ENCODE measurements at places on chromosomes 11 and 22.

DNA sequence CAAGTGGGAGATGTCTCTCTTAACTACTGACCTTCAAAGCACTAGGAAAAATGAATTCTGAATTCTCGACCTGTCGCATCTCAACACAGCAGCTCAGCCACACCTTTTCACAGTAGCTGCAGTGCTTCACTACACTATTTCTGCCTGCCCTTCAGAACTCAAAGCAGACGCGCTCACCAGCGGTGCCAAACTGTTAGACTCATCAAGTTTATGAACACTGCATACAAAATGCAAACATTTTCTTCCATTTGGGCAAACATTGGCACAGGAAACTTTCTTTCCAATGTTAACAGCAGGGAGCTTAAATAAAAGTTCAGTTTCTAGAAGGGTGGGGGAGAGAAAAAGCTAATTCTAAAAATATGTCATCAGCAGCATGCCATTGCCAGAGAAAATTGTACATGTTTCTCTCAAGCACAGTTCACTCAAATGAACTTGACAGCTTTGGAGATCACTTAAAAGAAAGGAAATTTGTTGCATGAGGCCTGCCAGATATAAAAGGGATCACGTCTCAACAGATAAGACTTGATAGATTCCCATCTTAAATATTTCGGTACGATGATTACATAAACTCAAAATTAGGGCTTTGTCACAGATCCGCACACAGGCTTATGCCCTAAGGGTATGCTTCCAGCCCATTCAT is 82.7 kb downstream of the CADM1 start:
- DNase-seq, result no peak

DNA sequence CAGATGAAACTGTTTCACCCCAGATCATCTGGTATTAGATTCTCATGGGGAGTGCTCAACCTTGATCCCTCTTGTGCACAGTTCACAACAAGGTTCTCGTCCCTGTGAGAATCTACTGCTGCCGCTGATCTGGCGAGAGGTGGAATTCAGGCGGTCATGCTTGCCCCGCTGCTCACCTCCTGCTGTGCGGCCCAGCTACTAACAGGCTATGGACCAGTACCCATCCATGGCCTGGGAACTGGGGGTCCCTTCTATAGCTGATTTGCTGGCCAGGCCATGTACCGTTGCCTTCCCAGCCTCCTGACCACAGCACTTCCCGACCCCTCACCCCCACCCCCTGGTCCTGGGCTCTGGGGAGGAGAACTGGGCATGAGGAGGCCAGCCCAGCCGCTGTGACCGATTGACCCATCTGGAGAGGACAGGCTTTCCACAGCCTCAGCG is 2.6 kb downstream of the PHLDA2 start:
- DNase-seq, result no peak

GRCh38 chr22:27667121-27667843 is 134.3 kb downstream of the MN1 start:
- no peak for DNase-seq

DNA sequence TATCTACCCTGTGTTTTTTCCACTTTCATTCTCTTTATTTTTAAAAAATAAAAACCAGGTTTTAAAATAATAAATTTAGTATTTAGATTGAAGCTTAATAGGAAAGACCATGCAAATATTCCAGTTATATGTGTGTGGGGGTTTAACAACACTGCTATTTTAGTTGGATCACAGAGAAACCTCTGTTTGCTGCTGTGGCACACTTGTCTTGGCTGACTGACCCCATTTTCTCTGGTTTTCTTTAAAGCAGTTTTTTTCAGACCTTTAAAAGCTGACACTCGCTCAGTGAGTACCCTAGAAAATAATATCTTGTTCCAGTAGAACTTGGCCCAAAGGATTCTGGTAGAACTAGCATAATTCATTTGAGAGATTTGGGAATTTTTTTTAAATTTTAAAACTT is 31.6 kb downstream of the ACER3 start:
- no peak for DNase-seq

GRCh38 chr22:18968011-18968749 is 32.1 kb upstream of the PRODH start:
- no peak for DNase-seq

GRCh38 chr22:41469218-41469851 is 418 bp downstream of the ACO2 start:
- DNase-seq, result no peak

DNA sequence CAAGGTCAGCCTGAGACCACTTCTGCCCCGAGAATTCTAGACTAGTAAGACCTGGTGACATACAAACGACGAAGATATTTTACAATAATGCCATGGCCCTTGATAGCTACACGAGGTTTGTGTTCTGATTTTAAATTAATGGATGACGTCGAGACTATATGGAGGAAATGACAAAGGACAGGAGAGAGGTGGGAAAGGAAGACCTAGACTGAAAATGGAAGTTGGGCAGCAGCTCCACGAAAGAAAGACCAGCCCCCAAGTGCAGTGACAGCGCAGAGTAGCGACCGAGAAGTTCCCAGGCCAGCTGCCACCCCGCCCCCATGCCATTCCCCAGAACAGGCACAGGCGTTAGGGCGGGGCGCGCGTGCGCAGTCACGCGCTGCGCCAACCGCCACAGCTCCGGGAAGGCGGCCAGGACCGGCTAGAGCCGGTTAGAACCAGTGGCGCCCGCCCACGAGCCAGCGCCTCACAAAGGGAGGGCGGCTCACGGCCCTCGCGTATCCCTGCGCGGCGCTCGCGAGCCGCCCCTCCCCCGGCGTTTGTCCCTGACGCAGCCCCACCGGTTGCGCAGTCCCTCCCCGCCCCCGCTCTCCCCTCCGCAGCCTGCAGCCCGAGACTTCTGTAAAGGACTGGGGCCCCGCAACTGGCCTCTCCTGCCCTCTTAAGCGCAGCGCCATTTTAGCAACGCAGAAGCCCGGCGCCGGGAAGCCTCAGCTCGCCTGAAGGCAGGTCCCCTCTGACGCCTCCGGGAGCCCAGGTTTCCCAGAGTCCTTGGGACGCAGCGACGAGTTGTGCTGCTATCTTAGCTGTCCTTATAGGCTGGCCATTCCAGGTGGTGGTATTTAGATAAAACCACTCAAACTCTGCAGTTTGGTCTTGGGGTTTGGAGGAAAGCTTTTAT is 1.5 kb upstream of the MALAT1 start:
- DNase-seq, result peak; percentile 95

DNA sequence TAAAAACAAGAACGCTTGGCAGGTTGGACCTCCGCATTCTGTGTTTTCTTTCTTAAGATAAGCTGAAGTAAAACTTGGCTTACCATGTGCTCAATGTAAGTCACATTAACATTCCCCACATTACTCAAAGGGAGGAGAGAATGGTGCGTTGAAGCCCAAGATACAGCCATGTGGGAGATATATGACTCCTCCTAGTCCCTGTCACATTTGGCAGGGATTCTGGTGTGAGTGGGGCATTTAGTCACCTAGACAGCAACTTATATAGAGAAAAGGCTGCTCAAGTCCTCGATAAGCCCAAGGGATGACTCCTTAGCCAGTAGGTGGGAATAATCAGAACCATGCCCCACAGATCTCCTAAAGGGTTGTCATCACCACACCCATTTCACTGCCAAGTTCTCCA is 4.6 kb downstream of the PRSS23 start:
- DNase-seq, result no peak

GRCh38 chr11:86816251-86816726 is 15.9 kb downstream of the PRSS23 start:
- no peak for DNase-seq

GRCh38 chr11:61688365-61689163 is 8.4 kb downstream of the DAGLA start:
- DNase-seq, result no peak

DNA sequence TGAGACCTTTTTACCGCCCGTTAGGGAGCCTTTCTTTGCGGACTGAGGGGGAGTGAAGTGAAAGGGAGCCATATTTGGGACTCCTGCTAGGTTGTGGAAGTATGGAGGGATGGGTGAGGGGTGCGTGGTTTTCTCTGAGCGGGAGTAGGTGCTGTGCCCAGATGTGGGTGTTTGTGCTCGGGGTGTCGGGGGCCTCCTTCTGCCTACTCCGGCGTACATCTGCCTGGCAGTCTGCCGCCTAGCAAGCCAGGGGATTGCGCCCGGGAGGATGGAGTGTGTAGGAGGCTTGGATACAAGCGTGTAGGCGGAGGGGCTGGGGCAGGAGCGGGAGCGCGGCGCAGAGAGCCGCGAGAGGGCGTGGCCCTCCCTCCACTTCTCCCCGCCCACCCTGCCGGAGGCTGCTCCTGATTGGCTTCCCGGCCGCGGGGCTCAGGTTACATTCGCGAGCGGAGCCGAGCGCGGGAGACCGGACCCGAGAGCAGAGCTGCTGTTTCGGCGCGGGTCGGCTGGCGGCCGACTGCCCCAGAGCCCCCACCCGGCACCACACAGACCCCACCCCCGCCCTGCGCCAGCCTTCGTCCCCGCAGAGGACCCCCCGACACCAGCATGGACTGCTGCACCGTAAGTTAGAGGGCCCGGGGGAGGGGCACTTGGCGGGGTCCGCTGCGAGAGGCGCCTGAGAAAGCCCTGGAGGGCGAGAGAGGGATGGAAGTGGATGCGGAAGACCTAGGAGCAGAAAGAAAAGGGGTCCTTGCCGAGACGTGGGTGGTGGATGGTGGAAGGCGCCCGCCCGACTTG is at the start of gene NRGN:
TSS of gene NRGN (plus strand) at position 464 of the 798 bp plus-strand sequence. CDS start at position 607, 143 bp downstream.
- DNase-seq, result peak; percentile 76

GRCh38 chr11:115462004-115462541 is 42.1 kb downstream of the CADM1 start:
- no peak for DNase-seq

DNA sequence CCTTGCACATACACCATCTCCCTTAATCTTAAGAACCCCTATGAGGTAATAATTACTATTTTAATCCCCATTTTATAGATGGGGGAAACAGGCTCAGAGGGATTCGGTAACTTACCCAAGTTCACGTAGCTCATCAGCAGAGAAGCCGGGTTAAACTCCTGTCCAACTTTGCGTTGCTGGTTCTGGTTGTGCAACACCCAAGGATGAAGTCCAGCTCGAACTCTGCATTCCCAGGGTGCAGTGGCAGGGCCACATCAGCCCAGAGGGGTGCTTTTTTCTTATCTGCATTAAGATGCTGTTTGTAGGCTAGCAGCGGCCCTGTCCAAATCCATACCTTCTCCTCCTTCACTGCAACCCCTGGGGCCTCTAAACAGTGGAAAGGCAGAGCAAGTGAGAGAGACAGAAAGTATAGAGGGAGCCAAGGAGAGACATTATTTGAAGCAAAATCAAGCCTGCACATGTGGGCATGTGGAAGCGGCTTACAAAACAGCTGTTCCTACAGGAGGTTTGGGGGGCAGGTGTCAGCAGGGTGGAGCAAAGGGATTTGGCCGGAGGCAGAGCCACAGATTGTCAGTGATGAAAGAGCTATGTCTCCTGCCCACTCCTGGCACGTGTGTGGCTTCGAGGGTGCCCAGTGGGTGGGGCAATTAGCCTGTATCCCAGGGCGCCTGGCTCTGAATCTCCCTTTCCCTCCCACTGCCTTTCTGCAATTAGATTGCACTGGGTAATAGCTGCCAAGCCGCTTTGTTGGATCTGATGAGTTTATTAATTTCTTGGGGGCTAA is 129.5 kb upstream of the TBCEL start:
- no peak for DNase-seq

DNA sequence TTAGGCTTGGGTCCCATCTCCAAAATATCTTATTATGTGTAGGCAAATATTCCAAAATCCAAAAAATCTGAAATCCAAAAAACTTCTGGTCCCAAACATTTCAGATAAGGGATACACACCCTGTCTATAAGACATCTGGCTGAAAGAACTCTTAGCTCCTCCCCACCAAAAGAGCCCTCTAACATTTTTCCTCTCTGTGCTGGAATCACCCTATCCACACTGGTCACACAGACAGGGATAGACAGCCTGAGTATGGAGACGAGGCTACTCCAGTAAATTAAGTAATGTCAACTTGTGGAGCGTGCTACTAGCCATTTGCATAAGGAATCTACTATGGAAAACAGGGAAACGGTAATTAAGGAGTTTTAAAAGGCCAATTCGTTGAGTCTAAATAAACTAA is 24.9 kb downstream of the ATP6V1E1 start:
- DNase-seq, result no peak

- no peak for DNase-seq
Measured at GRCh38 chr11:2587132-2587930, 112.5 kb downstream of the KCNQ1OT1 start.

GRCh38 chr11:112837162-112837826 is 123.9 kb upstream of the NCAM1 start:
- DNase-seq, result no peak

- DNase-seq, result no peak
Measured at GRCh38 chr11:133835593-133836548, 9.4 kb downstream of the SPATA19 start.

GRCh38 chr11:120918257-120918656 is 105.6 kb upstream of the TBCEL start:
- DNase-seq, result no peak

DNA sequence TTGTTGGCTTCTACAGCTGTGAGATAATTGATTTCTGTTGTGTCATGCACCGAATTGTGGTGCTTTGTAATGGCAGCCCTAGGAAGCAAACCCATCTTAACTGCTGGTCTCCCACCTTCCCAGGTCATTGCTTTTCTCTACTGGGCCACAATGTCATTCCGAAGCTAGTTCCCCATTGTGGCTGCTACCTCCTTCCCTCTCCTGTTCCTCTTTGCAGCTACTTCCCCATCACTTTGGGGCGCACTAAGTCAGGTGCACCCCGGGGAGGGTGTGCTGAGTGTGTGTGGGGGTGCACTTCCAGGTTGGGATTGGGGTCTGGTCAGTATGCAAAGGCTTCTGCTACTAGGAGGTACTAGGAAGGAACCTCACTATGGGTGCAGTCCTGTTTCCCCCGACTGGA is 109.3 kb downstream of the ST3GAL4 start:
- no peak for DNase-seq

GRCh38 chr22:23192133-23192532 is 11.8 kb downstream of the BCR start:
- no peak for DNase-seq

DNA sequence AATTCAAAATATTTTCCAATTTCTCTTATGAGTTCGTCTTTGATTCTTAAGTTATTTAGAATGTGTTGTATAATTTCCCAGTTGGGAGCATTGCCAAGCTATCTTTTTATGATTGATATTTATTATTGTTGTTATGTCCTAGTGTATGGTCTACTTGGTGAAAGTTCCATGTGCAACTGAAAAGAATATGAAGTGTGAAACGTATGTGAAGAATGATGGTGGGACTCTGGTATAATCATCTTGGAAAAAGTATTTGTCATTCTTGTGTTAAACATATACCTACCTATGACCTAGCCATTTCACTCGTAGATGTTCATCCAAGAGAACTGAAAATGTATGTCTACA is 12.0 kb upstream of the GNB1L start:
- no peak for DNase-seq

All from effector CD4-positive, alpha-beta T cell (primary cell).